Frontal cortex (tissue), 4 donors: ENCODE measurements at places on chromosomes 1 and 21. TPM values are rescaled to one million over a fixed set of nuclear protein-coding genes. Genes with fewer than 3 reads are reported as not detected.

DNA sequence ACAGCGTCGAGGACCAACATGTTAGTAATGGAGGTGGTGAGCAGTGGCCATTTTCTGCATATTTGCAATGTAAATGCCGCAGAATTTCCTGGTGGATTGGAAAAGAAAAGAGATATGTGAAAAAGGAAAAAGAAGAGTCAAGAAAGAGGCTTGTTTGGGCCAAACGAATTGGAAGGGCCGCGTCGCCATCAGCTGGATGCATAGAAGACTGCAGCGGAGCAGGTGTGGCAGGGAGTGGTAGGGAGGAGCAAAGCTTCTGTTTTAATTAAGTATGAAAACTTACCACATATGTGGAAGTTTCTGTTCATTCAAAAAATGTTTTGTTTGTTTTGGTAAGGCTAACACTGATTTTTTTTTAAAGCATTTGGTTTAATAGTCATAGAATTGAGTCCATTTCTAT, 690.7 kb downstream of the NCAM2 start:
- DNase-seq: no peak

Gene TLCD4
- total RNA-seq: 15.9 TPM

- DNase-seq: no peak
Measured at GRCh38 chr1:168387781-168388760, 107.4 kb downstream of the TBX19 start.

Gene ETV3
- 14.3 TPM for total RNA-seq

GRCh38 chr1:248187363-248187762, 9.7 kb upstream of the OR2M3 start:
- no peak for DNase-seq

GRCh38 chr1:247077876-247078257, 744 bp downstream of the ZNF670 start:
- peak; percentile 14 for DNase-seq

GRCh38 chr1:59013276-59013927, 229.6 kb upstream of the JUN start:
- no peak for DNase-seq

- no peak for DNase-seq
Measured at GRCh38 chr1:190436615-190437014, 41.0 kb downstream of the BRINP3 start.

GRCh38 chr1:204685236-204686006, at the start of gene LRRN2:
Gene LRRN2, minus strand, starts transcription at chr1:204685738. Its CDS starts 65,746 bp downstream, at chr1:204619992.
- peak; percentile 72 for DNase-seq

- DNase-seq: no peak
Measured at GRCh38 chr21:32708069-32708468, 19.7 kb downstream of the SYNJ1 start.
